ENCODE measurements at places on chromosomes 3 and 15.

GRCh38 chr3:161567577-161568361, 71.2 kb downstream of the OTOL1 start:
- no peak for DNase-seq

DNA sequence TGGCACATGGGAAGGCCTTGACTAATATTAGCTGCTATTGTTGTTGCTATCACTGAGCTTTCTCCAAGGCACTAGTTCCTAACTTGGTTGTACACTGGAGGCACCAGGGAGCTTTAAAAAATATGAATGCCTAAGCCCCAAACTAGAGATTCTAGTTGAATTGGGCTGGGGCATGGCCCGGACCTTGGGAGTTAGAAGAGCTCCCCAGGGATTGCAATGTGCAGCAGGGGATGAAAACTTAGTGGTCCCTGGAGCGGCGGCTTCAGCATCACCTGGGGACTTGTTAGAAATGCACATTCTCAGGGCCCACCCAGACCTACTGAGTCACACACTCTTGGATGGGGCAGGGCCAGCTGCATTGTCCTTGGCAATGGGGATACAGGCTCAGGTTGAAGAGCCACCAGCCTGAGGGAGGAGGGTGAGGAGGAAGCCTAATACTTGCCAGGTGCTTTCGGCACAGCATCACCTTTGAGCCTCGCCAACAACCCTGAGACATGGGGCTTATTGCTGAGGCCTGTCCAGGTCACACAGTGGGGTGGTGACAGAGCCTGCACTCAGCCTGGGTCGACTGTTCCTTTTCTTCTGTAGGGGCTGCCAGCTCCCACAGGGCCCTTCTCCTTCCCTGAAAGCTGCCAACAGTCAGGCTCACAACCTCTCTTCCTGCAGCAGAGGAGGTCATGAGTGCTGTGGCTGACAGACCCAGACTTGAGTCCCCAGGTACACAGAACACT, 84.5 kb downstream of the ATP2B2 start:
- no peak for DNase-seq

DNA sequence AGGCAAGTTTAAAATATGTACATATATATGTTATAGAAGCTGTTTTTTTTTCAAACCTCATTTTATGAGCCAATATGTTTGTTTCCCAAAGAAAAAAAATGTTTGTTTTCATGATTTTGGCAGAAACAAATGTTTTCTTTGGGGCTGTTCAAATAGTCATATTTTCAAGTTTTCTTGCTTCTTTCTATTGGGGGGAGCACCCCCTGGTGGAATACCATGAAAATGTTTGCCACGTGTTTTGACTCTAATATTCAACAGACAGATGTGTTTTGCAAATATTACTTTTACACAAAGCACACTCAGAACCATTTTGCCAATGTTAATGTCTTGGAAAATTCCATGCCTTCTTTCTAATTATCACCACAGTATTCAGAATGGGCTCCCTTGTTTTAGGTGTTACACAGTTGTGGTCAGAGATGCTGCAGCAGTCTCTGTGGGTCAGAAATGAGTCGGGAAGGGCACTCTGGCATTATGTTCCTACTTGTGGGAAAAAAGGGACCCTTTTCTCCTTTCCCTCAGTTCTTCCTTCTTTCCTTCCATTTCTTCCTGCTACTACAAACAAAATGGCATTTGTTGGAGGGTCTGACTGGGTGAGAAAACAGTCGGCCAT, 817.0 kb downstream of the TUSC7 start:
- DNase-seq, result no peak

DNA sequence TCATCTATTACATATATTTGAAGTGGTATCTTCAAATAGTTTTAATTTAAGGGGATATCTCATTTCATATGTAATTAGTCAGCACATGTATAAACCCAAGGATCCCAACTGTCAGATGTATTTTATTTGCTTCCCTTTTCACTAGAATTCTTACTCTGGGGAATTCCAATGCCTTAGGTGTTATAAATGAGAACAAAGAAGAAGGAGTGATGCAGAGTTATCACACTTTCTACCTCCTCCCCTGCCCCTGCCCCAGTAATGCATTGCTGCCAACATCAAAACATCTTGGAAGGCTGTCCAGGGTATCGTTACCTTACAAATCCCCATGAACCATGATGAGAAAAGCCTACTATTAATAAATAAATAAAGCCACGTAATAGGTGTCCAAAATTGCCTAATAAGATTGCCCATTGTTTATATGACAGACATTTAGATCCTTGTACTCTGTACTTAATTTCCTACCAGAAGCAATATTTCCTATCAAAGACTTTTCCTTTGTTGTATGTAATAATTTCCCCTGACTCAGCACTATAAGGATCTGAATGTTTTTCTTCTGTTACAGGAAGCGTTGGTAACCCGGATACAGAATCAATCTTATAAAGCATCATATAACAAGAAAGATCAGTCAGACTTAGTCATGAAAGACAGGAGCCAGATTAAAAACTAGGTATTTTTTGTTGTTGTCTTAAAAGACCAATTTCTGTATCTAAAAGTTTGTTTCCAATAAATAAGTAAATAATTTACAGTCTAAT, 38.8 kb downstream of the CBLB start:
- no peak for DNase-seq

GRCh38 chr15:94524565-94524964, 293.2 kb downstream of the MCTP2 start:
- no peak for DNase-seq

- no peak for DNase-seq
Observed at GRCh38 chr15:69217381-69217780, 56.9 kb downstream of the GLCE start.

DNA sequence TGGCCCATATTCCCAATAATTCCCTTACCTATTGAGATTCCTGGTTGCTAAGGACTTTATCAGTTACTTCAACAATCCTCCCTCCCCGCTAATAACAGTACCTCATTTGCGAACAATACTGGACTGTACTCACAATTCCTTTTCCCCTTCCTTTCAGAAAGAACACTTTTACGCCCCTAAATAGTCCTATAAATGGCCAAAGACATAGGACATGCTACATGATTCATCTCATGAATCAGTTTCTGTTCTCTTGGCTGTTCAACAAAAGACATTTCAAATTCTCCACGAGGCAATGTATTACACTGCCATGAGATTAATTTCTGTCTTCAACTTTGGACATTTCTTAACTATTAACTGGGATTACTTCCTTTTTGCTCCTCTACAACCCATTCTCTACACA, 264.4 kb downstream of the TIGIT start:
- DNase-seq, result no peak

All from T-cell (primary cell).